ENCODE measurements at places on chromosomes 3 and 15.

DNA sequence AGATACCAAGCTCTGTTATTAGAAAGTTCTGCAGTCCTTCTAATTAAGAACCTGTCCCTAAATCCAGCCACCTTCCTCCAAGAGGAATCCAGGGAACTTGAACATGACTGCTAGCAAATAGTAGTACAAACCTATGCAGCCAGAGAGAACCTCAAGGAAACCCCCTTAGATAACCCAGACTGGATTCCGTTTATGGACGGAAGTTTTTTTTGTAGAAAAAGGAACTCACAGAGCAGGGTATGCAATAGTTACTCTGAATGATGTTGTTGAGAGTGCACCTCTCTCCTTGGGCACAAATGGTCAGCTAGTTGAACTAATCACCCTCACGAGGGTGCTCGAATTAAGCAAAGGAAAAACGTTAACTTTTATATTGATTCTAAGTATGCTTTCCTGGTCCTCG, 40.8 kb downstream of the TM4SF18 start:
- no peak for DNase-seq
- no peaks in the 10 kb centered on the region for H3K27me3 ChIP-seq
- no peaks in the 10 kb centered on the region for H3K36me3 ChIP-seq
- no peak overlapping the region for H3K4me3 ChIP-seq
- no peak overlapping the region for H3K27ac ChIP-seq

- no peaks in the 10 kb centered on the region for H3K36me3 ChIP-seq
- H3K4me3 ChIP-seq, result no peak overlapping the region
- H3K27me3 ChIP-seq, result no peaks in the 10 kb centered on the region
- H3K27ac ChIP-seq, result no peak overlapping the region
- DNase-seq, result no peak
These were observed 24.4 kb upstream of the CYP11A1 start for GRCh38 chr15:74391582-74392450.

- H3K4me3 ChIP-seq, result no peak overlapping the region
- H3K4me1 ChIP-seq, result 0 out of 2 replicates have a peak, but pooled peaks cover 2% of the 10 kb centered on the region
- no peak for DNase-seq
- no peaks in the 10 kb centered on the region for H3K27me3 ChIP-seq
- no peak overlapping the region for H3K27ac ChIP-seq
These were observed 101.8 kb upstream of the LIPC start for GRCh38 chr15:58329781-58330671.

GRCh38 chr3:182925330-182925943, 54.9 kb downstream of the DCUN1D1 start:
- H3K36me3 ChIP-seq, result no peaks in the 10 kb centered on the region
- no peak overlapping the region for H3K27ac ChIP-seq
- H3K27me3 ChIP-seq, result no peaks in the 10 kb centered on the region

DNA sequence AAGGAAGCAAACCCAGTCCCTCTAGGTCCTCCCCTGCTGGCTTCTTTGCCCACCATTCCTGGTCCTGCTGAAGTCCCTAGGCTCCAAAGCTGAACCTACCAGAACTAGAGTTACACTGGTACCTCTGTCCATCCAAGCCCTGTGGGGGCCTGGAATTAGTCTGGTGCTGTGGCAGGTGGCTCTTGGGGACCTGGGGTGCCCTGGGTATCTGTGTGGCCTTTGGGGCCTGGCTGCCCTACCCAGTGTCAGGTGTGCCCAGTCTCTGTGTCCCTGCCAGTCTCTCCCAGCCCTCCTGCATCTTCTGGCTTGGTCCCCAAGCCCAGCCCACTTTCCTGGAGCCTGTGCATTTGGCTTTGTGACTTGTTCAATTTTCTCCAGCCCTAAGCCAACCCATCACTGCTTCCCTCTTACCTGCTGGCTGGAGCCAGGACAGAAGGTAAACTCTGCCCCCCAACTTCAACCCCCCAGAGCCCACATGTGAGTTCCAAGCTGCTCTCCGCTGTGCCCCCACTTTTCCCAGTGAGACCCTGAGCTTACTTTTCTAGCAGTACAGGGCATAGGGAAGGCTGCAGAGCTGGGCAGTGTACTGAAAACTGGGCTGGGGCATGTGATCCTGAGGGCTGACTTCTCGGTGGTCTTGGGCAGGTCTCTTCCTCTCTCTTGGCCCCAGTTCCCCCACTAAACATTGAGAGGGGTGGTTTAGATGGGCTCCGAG, 28.3 kb upstream of the HHATL start:
- no peak overlapping the region for H3K27ac ChIP-seq
- no peaks in the 10 kb centered on the region for H3K36me3 ChIP-seq

DNA sequence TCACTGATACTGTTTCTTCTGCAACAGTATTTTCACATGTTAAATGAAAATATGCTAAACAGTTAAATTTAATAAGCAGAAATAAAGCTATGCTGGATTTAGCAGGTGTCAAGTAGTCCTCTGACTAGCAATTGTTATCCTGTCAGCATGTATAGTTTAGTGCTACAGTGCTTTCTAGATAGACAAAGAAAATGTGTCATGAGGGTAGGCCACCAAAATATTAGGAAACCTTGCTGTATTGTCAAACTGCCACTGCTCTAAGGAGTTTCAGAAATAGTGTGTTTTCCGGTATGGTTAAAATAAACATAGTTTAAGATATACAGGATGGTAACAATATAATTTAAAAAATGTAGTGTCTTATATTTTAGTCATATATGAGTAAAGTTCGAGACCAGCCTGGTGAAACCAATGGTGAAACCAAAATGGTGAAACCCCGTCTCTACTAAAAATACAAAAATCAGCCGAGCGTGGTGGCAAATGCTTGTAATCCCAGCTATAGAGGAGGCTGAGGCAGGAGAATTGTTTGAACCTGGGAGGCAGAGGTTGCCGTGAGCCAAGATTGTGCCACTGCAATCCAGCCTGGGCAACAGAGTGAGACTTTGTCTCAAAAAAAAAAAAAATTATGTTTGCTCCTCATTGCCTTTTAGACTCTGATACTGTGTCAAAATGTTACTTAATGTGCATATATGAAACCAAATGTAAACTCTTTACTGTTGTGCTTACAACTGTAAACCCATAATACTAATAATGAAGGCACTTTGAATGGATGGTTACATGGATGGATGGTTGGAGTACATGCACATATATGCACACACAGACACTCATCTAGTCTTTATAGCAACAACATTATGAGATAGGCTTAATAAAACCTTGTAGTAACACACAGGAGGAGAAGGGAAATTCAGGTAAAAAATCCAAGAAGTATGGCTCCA, 204.8 kb downstream of the RSRC1 start:
- H3K4me3 ChIP-seq, result no peak overlapping the region
- H3K36me3 ChIP-seq, result no peaks in the 10 kb centered on the region
- DNase-seq, result no peak
- no peaks in the 10 kb centered on the region for H3K27me3 ChIP-seq
- H3K27ac ChIP-seq, result no peak overlapping the region
